ENCODE measurements at places on chromosomes 6 and 20.
A peak's percentile ranks its signal among the peaks of the same experiment; 100 is the strongest.

DNA sequence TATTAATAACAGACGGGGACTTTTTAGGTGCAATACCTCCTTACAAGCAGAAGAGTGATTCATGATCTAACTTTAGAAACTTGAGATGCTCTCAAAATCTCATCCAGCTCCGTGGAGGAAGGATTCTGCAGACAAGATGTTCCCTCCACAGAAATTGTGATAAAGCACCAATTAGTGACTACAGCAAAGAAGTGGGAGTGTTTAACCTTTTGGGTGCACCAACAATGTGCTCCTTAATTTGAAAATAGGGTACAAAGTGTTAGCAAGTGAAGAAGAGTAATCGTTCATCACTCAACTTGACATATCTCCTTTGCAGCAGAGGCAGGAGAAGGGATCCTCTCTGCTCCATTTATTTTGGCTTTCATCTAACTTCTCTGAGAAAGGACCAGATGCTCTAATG lies 22.8 kb upstream of the SCP2D1 start:
- no peak for DNase-seq

DNA sequence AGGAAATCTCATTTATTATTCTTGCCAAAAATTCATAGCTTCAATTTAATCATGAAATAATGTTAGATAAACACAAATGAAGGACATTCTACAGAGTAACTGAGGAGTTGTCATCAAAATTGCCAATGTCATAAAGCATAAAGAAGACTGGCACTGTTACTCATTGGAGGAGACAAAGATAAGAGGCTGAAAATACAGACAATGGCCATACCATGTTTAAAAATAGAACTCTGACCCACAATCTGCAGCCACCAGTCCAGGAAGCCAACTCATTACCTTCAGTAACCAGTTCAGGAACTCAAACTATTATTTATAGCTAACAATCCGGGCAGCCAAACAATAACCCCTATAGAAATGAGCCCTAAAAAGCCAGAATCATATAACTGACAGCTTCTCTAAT lies 795.6 kb downstream of the TENT5A start:
- DNase-seq: no peak

- DNase-seq: no peak
Observed at GRCh38 chr6:110020888-110021287, 42.8 kb downstream of the GPR6 start.

DNA sequence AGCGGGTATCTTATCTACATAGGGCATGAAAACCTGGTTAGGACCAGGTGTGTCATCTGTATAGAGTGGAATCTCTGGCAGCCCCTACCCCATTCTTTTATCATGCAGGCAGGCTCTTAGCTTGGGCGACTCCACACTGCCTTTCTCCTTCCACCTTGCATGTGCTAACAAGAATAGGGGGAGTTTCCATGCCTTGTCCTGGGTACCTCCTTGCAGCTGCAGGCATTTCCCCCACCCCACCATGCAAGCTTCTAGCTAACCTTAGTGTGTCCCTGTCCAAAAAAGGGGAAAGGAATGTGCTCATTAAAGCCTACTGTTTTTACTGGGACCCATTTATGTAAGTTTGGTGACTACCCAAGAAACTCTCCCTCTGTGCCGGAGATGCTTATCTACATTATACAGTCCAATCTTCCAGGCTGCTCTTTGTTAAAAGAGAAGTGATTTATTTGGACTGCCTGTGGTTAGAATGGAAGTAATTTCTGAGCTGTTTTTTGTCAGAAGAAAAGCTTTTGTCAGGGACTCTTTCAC lies 10.5 kb upstream of the CEP43 start:
- peak; percentile 23 for DNase-seq

DNA sequence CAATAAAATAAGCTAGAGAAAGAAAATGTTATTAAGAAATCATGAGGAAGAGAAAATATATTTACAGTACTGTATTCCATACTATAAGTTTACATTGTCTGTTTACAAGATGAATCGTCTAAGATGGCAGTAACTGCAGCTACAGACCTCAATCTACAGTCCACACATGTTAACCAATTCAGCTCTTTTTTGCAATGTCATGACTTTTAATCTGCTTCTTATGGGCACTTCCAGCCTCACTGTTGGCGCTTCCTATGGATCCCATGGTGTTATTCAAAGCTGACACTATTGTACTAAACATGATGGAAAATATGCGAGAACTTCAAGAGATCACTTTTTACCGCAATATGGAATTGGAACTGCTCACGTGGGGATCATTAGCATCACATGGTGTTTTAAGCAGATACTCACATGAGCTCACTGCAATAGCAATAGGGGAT lies 451.5 kb upstream of the CITED2 start:
- no peak for DNase-seq

DNA sequence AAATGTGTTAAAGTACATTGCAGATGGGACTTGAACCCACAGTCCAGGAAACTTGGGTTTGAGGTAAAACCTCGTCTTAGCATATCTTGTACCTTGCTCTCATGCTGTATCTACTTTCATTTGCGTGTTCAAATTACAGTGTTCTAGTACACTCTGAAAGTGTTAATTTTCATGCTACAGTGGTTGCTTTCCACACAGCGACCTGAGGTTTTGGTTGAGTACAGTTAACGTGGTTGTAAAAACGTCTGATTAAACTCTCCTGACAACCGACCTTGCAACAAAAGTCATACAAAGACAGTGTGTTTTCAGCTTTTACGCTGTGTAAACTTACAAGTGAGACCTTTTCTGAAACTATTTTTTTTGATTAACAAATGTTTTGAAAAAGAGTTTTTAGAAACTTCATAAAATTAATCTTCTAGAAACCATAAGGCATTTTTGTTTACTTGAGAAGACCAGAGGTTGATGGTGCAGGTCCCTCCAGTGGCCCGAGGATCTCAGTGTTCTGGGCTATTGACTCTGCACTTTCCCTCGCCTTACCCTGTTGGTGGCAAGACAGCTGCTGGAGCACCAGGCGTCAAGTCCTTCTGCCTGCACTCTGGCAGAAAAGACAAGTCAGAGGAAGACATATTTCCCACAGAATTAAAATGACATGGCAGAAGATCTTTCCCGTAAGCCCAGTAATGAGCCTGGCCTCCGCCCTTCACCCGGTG lies 334.0 kb downstream of the THBS2 start:
- DNase-seq: peak; percentile 22

All from LNCaP clone FGC (cell line).